ENCODE measurements at places on chromosomes 5 and 9. TPM values are rescaled to one million over a fixed set of nuclear protein-coding genes. Genes with fewer than 3 reads are reported as not detected.
A peak's percentile ranks its signal among the peaks of the same experiment; 100 is the strongest.

GPR21 gene
- 1.5 TPM for total RNA-seq

QRFP gene
- total RNA-seq = not detected

DNA sequence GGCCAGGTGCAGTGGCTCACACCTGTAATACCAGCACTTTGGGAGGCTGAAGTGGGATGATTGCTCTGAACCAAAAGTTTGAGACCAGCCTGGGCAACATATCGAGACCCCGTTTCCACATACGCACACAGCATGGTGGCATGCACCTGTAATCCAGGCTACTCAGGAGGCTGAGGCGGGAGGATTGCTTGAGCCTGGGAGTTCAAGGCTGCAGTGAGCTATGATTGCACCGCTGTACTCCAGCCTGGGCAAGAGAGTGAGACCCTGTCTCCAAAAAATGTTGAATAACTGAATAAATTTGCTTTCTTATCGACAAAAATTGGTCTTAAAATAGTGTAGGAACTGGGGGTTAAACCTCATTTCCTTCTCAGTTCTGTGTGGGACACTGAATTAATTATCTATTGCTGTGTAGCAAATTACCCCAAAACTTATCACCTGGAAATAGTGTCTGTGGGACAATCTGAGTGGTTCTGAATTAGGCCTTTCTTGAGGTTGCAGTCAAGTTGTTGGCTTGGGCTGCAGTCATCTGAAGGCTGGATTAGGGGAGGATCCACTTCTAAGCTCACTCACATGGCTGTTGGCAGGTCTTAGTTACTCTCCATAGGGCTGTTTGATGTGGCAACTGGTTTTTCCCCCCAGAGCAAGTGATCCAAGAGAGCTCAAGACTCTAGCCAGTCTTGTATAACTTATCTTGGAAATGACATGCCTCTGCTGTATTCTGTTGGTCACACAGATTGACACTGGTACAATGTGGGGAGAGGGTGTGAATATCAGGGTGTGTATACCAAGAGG, 2.0 kb downstream of the SNX30 start:
- no peak for DNase-seq
- H3K27me3 ChIP-seq = no peaks in the 10 kb centered on the region
- peaks cover 6% of the 10 kb centered on the region for H3K4me1 ChIP-seq
- H3K4me3 ChIP-seq = no peak overlapping the region

GRCh38 chr5:98771382-98772109, 1.9 kb upstream of the RGMB start:
- no peaks in the 10 kb centered on the region for H3K36me3 ChIP-seq
- peaks cover 57% of the 10 kb centered on the region for H3K4me1 ChIP-seq
- peak overlapping the region; percentile 1 for H3K27ac ChIP-seq
- H3K27me3 ChIP-seq = no peaks in the 10 kb centered on the region
- DNase-seq = peak; percentile 65

S100Z gene
- 1.5 TPM for total RNA-seq

KLHL9 gene
- total RNA-seq = 30.4 TPM

NPR3 gene
- 3.8 TPM for total RNA-seq

DNA sequence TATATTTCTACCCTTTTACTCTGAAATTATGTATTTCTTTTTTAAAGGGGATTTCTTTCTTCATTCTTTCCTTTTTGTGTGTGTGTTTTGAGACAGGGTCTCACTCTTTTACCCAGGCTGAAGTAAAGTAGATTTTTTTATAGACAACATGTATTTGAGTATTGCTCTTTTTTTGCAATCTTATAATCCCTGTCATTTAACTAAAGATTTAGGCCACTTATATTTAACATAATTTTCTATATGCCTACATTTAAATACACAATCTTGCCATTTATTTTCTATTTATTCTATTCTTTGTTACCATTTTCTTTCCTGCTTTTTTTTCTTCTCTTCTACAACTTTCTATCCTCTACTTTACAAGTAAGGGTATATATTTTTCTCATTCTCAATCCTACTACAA, 416.0 kb upstream of the IRX2 start:
- H3K36me3 ChIP-seq = no peaks in the 10 kb centered on the region
- DNase-seq = no peak
- H3K4me1 ChIP-seq = no peaks in the 10 kb centered on the region
- no peak overlapping the region for H3K4me3 ChIP-seq

DNA sequence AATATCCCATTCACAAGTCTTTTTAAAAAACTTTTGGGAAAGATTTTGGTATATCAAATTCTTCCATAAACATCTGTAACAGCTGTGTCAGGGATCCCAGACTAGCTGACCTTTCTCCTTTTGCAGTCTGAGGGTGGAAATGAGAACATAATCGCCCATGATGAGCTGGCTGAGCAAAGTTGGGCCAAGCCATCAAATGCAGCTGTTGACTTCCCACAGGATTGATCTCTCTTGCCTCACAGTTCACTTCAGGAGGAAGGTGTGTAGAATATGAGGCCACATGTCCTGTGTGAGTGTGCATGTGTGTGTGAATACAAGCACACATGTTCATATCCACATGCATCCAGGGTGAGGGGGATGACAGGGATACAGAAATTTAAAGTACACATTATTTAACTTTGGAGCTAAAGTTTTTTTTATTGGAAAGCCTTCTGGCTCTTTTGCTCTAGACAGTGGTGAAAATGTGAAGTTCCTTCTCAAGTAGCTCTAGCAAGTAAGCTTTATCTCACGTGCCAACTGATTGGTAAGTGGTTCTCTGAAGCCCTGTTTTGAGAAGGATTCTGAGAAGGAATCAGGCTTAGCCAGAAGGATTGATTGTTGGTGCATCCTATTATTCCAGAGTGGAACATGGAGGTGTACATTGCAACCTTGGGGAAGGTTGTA, 468.8 kb upstream of the DMAC1 start:
- H3K4me3 ChIP-seq = no peak overlapping the region
- DNase-seq = no peak
- H3K27ac ChIP-seq = no peak overlapping the region

GRCh38 chr5:141514330-141515133, 25.7 kb downstream of the PCDHGC5 start:
- H3K4me3 ChIP-seq = no peak overlapping the region
- H3K27me3 ChIP-seq = no peaks in the 10 kb centered on the region
- peaks cover 36% of the 10 kb centered on the region for H3K36me3 ChIP-seq
- peaks cover 33% of the 10 kb centered on the region for H3K4me1 ChIP-seq
- DNase-seq = no peak

- no peak overlapping the region for H3K27ac ChIP-seq
- no peaks in the 10 kb centered on the region for H3K36me3 ChIP-seq
- H3K4me1 ChIP-seq = peaks cover 14% of the 10 kb centered on the region
- no peaks in the 10 kb centered on the region for H3K27me3 ChIP-seq
Measured at GRCh38 chr5:110441035-110441434, 285.4 kb downstream of the TMEM232 start.

GRCh38 chr5:78287833-78288232, 6.7 kb downstream of the AP3B1 start:
- H3K27me3 ChIP-seq = no peaks in the 10 kb centered on the region
- no peaks in the 10 kb centered on the region for H3K36me3 ChIP-seq
- no peak overlapping the region for H3K4me3 ChIP-seq
- DNase-seq = peak; percentile 47
- H3K27ac ChIP-seq = no peak overlapping the region
